ENCODE measurements at places on chromosomes 3 and 15.

DNA sequence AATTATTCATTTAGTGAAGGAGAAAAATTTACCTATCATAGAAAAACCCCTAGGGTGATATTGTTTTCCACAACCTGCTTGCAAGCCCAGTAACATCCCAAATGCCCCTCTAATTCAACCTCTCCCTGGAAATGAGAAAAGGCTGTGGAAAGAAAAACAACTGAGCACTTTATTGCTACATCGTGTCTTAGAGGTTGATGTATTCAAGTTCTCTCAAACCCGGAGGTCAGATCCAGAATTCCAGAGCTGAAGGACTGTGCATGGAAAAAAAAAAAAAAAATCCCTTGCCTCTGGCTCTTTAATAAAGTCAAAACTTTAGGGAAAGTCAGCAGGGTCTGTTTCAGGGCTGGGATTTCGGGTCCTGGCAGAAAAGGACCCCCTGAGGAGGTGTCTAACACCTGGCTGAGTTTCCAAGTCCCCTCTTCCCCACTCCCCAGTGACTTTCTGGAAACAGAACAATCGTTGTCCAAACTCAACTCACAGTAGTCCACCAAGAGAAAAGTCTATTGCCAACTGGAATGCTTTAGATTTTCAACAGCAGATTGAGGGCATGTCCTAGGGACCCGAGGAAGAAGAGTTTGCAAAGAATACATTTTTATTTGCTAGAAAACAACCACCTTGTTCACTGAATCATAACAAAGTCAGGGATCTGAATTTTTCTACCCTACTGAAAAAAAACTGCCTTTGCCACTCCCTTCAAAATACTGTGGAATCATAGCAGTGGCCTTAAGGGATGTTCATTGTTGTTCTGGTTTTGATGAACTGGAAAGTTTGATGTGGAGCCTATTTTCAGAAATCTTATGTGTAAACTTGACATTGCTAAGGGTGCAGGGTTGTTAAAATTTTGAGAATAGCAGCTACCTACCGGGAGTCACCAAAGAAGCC is 207.5 kb upstream of the ADAMTS9 start:
- no peak for DNase-seq

GRCh38 chr3:88535563-88535962 is 385.8 kb downstream of the C3orf38 start:
- no peak for DNase-seq

DNA sequence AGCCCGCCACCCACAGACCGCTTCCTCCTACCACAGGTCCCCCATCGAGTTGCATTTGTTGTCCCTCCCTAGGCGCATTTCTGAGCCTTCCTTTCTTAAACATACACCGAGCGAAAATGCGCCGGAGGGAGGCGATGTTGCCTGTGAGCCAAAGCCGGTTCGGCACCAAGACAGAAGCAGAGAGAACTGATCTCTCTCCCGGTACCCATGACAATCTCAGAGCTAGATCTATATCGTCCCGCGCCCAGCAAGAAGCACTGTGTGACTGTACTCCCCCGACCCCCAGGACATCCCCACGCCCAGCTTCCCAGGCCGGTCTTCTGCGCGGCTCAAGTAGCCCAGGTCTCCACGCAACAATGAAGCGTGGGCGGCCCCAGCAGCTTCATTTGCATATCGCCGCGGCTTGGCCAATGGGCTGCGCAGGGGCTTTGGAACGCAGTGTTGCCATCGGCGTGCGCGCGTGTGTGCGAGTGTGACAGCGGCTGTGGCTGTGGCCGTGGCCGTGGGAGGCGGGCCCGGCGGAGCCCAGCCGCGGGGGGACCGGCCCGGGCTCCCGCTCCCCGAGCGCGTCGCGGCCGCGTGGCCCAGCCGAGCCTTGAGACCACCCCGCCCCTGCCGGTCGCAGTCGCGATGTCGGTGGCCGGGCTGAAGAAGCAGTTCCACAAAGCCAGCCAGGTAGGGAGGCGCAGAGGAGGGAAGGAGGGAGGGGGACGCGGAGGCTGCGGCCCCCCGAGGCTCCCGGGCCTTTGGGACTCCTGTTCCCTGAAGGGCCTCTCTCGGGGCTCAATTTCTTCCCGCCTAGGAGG is at the start of gene SH3GL3:
Gene SH3GL3, plus strand, starts transcription at position 438 of the 806 bp plus-strand sequence. Its CDS starts 193 bp downstream, at position 631.
- DNase-seq: peak; percentile 87

GRCh38 chr15:82081914-82082762 is 36.3 kb upstream of the MEX3B start:
- DNase-seq: peak; percentile 99

DNA sequence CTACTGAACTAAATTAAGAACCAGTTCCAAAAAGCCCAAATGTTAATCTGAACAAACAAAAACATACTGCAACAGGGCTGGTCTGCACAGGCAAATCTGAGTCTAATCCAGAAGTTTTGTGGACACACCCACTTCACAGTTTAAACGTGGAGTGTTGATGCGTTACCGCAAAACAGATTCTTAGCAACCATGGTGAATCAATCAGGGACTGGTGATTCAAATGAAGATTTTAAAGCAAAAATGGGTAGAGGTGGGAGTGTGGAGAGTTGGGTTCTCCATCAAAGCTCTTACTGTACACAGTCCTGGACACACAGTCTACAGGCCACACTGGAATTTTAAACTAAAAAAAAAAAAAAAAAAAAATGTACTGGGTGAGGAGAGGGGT is 5.2 kb downstream of the ANXA2 start:
- DNase-seq: peak; percentile 83

DNA sequence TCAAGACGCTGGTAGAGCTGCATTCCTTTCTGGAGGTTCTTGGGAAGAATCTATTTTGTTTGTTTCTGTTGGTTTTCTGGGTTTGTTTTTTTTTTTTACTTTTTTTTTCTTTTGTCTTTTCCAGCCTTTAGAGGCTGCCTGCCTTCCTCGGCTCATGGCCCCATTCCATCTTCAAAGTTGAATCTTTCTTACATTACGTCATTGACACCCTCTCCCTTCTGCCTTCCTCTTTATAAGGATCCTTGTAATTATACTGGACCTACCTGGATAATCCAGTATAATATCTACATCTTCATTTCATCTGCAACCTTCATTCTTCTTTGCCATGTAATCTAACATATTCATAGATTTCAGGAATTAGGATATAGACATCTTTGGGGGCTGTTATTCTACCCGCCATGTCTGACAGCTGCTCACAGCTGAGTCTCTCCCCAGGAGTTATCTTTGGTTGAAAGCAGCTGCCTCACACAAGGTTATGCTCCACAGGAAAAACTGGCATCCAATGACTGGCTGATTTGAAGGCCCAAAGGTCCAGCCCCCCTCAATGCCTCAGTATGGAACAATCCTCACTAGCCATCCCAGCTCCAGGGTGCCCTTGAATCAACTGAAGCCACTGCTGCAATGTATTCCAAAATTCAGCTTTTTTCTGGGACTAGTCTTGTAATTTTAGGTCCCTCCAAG is 38.4 kb upstream of the THBS1 start:
- DNase-seq: no peak

- DNase-seq: no peak
Measured at GRCh38 chr15:87681104-87681503, 575.4 kb downstream of the NTRK3 start.

DNA sequence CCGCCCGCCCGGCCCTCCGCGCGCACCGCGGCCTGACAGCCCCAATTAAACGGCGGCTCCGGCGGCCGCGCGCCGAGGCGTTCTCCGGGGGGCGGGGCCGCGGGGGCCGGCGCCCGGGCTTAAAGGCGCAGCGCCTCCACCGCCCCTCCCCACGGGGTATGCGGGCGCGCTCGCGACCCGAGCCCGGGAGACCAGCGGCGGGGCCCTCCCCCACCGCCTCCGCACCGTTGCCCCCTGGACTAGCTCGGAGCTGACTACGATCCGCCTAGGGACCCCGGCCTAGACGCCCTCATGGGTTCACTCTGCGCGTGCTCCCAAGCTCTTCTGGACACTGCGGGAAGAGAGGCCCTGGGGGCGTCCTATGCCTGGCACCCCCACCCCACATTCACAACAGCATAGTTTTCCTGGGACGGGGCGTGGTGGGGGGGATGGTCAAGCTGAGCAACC is at the start of gene DUSP7:
Gene DUSP7, minus strand, starts transcription at position 51 of the 447 bp plus-strand sequence. CDS start 205 bp downstream, outside the sequence.
- peak; percentile 89 for DNase-seq

- no peak for DNase-seq
Measured at GRCh38 chr3:31357451-31357850, 175.3 kb upstream of the STT3B start.

GRCh38 chr3:178690571-178690970 is 154.3 kb downstream of the KCNMB2 start:
- DNase-seq: peak; percentile 20
